ENCODE measurements at places on chromosomes 16 and 17.

DNA sequence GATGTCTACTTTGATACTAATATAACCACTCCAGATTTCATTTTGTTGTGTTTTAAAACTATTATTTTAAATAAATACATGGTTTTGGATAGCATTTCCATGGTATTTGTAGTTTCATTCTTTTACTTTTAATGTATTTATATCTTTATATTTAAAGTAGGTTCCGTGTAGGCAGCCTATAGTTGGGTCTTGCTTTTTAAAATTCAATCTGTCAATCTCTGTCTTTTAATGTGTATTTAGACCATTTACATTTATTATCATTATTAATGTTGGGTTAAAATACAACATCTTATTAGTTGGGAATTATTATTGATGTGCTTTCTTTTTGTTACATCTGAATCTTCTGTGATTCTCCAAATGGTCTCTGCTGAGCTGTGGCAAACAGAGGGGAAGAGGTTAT is 412.1 kb downstream of the NPIPA7 start:
- DNase-seq, result no peak

DNA sequence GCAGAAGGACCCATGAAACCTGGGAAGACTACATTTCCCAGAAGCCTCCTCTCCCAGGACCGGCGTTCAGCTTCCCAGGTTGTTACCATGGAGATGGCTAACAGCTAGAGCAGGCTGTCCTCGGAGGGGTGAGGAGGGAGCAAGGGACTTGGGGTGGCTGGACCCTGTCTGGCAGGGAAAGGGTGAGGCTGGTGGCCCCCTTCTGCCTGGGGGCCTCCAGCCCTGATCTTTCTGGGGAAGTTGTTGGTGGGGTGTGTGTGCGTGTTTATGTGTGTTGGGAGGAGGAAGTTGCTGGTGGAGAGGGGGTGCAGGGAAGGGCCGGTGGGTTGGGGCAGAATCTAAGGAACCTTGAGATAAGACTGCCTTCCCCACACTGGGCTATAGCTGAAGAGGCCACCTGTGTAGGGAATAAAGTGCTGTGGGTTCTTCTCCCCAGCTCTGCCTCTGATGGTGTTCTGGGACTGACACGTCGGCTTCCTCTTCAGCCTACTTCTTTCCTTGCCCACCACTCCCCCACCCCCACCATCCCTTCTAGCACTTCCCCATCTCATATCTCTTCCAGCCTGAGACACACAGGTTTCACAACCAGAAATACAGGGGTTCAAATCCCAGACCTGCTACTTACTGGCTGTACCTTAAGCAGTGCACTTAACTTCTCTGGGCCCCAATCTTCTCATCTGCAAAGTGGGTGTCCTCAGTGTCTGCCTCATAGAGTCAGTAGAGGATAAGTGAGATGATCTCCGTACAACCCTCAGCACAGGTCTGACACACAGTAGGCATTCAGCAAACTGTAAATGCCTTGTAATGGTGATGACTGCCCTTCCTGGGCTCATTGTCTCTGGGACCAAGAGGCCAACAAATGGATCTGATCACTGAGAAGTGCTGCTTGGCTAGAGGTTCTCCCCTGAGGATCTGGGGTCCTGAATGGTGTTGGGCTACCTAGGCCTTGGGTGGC is at the start of gene DRC7:
Gene DRC7 (plus strand): TSS at position 82 of the 955 bp plus-strand sequence. CDS start 3,144 bp downstream, outside the sequence.
- DNase-seq, result peak; percentile 12

DNA sequence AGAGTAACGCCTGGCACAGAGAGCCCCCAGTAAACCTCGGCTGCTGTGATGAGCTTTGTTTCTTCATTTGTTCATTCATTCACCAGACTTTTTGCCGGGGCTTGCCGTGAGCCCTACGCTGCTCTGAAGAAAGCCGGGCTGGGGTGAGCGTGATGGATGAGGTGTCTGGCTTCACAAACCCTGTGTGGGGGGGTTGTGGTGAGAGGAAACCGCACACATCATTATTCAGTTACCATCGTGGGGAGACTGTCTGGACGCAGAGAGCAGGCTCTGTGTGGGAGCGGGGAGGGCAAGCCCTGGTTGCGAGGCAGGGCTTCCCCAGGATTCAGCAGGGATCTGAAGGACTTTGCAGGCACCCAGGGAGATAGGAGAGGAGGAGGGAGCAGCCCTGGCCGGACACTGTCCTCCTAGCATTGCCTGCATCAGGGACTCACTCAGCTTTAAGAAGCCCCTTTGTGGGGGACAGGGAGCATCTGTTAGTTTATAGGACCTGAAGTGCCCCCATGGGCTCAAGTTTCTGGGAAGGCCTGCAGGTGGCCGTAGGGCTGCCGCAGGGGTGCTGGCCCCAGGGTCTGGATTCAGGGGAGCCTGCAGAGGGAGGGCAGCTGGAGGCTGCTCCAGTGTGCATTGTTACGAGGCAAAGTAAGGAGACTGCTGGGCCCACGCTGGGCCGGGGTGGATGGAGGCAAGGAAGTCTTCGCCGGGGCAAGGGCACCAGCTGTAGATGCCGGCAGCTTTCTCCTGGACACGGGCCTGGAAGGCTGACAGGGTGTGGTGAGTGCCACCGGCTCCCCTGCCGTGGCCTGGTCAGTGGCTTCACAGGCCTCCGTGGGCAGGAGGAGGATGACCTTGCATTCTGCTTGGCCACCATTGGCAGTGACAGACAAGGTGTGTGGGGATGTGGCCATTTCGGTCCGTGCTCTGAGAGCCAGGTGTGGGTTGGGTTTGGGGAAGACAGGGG is 334.5 kb downstream of the SEC14L1 start:
- DNase-seq, result peak; percentile 66

DNA sequence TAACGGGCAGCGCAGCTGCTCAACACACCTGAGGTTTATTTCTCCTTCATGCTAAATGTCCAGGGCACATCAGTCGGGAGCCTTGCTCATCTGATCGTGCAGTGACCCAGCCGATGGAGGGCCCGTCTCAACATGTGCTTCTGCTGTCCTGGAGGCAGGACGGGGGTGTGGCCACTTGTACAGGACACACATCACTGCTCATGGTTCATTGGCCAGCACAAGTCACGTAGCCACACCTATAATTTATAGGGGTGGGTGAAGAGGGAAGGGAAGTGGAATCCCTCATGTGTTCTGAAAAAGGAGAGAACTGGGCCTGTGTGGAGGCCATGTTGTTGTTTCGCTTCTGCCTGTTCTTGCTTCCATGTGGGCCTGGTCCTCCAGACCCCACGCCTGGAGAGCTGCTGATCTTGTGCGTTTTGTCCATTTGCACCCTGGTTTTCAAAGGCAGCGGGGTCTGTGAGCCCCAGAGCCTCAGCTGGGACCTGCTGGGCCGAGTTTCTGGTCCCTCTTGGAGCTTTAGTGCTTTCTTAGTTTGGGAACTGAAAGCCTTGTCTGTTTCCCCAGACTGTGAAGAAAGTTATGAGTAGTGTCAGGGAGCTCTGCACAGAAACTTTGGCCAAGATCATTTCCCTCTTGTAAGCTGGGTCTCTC is 60.5 kb downstream of the CMIP start:
- DNase-seq, result no peak

- DNase-seq, result no peak
Observed at GRCh38 chr16:88118376-88118775, 167.1 kb downstream of the BANP start.

- no peak for DNase-seq
Observed at GRCh38 chr16:11175787-11176341, 80.1 kb downstream of the SOCS1 start.

DNA sequence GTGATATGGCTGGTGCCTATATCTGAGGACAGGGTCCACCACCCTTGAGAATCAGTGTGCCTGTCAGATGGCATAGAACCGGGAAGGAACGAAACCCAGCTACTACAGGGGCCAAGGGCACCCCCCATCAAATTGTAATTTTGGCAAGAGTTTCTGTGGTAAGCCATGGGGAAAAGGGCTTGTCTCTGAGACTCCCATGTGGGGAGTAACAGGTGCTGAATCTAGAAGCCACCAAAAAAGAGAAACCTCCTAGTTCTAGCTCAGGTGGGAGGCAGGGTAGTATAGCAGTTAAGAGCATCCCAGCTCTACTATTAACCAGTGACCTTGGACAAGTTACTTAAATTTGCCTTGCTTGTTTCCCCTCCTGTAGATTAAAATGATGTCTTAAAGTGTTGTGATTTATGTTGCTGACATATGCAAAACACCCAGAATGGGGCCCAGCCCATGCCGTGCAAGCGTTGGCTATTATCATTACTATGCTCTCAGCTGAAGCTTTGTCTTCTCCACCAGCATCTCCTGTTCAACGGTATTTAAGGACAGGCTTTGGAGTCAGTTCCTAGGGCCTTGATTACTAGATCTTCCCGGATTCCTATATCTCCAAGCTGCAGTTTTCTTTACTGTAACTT is 210.7 kb upstream of the NLRP1 start:
- no peak for DNase-seq

- DNase-seq, result no peak
Observed at GRCh38 chr17:43645765-43646481, 15.8 kb downstream of the MEOX1 start.

DNA sequence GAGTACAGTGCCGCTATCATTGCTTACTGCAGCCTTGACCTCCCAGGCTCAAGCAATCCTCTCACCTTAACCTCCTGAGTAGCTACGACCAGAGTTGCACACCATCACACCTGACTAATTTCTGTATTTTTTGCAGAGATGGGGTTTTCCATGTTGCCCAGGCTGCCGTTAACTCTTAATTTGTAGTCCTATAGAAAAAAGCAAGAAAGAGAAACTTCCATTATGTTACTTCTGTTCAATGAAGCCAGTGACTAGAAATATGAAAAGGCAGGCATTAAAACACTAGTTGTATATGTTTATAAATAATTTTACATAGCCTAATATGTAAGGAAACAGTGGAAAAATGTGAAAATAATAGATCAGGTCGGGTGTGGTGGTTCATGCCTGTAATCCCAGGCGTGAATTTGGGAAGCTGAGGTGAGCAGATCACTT is 9.7 kb downstream of the RAD51C start:
- DNase-seq, result no peak

DNA sequence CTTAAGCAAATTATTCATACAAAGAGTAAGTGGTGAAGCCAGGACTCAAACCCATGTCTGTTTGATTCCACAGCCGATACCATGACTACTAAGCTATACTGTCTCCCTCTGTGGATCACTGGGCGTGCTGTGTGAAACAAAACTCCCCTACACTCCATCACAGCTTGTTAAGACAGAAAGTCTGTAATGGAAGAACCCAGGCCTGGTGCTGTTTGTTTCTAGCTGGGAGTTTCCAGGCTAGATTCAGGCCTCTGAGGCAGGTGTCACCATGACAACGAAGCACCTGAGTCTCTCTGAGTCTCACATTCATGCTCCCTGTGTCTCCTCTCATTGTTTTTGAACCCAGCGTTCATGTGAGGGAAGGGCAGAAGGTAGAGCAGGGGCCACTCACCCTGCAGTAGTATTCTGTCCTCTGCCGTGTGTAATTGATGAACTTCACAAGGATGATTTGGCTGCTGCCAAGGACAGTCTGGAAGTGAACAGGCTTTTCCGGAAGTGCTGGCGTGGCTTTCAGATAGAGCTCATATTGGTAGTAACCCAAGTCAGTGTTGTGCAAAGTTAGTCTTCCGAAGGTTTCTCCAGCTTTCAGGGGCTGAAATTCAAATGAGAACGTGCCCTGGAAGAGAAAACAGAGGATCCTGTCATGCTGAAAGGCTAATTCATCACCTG is 8.6 kb upstream of the VAC14 start:
- DNase-seq, result no peak

- DNase-seq, result no peak
Observed at GRCh38 chr17:42853004-42853403, 2.0 kb downstream of the AOC3 start.

- DNase-seq, result no peak
Observed at GRCh38 chr16:19524616-19525384, 1.1 kb downstream of the CCP110 start.

GRCh38 chr17:78112518-78113471 is 15.8 kb downstream of the TMC6 start:
- peak; percentile 70 for DNase-seq

DNA sequence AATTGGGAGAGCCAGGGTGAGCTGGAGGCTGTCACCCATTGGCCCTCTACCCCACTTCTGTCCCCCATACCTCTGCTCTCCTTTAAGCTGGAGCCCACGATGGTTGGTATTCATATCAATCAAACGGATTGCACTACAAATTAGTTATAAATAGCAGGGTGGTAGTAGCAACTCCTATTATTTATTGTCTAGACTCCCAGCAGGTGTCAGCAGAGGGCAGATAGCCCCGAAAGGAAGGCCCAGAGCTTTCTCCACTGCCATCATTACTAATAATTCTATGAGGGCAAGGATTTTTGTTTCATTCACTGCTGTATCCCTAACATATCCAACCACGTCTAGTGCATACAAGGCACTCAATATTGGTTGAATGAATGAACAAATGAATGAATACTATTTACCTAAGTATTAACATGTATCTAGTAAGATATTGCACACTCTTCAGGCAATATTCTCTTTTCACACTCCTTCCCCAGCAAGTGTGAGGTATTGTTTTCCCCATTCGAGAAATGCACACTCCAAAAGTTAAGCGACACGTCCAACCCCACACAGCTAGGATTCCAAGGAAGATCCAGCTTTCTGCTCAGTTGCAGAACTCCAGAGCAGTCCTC is 6.3 kb downstream of the C17orf50 start:
- peak; percentile 23 for DNase-seq

GRCh38 chr17:76671912-76672262 is 28.3 kb upstream of the ST6GALNAC1 start:
- DNase-seq, result no peak

Data from CD4-positive, alpha-beta T cell treated with Interleukin-6 at 100 ng/mL for 8 hours (primary cell).